RKO (cell line): ENCODE measurements at places on chromosomes 12 and 14.

GRCh38 chr14:89137526-89138163 lies 279.4 kb downstream of the FOXN3 start:
- DNase-seq, result peak; percentile 90

DNA sequence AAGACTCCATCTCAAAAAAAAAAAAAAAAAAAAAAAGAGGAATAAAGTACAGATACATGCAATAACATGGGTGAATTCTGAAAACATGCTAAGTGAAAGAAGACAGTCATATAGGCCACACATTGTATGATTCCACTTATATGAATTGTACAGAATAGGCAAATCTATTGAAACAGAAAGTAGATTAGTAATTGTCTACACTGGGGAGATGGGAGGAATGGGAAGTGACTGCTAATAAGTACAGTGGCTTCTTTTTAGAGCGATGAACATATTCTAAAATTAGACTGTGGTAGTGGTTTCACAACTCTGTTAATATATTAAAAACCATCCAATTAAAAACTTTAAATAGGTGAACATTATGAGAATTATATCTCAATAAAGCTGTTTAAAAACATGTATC lies 74.4 kb downstream of the ANKS1B start:
- no peak for DNase-seq

DNA sequence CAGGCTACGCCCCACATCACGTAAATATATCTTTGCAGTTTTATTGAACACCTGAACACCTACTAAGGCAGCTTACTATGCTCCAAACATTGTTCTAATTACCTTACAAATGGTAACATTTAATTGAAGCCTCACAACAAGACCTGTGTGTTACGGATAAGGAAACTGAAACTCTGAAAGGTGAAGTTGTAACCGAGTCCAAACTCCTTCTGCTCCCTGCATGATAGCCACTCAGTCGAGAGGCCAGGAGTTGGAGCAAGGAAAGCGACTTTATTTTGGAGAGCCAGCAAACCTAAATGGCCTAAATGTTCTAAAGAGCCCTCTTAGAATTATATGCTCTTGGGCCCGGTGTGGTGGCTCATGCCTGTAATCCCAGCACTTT lies 12.6 kb upstream of the TRPV4 start:
- no peak for DNase-seq

DNA sequence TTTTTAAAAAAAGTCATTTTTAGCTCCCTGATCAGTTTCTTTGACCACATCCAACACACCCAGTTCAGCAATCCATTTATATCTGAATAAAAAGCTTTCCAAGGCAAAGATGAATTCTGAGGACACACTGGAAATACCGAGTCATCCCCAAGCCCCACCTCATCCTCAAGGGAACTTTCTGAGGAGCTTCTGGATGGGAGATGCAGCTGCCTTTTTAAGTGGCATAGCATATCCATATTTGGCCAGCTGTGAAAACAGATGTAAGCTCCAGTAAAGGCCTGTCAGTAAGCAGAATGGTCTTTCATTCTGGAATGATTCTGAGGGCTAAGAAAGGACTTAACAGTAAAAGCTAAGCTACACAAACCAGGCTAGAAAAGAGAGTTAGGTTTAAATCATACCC lies 18.4 kb downstream of the ZFYVE1 start:
- no peak for DNase-seq

DNA sequence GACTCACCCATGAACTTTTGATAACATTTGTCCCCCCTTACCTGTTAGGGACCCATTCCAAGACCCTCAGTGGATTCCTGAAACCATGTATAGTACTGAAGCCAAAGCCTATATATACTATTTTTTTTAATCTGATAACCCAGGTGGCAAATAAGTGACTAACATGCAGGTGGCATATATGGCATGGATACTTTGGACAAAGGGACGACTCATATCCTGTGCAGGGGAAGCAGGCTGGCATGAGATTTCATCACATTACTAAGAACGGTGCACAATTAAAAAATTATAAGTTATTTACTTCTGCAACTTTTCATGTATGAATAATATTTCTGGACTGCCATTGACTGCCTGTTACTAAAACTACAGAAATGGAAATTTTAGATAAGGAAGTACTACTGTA lies 880.1 kb upstream of the FBXO33 start:
- peak; percentile 79 for DNase-seq

- no peak for DNase-seq
Measured at GRCh38 chr12:20411345-20411744, 43.0 kb downstream of the PDE3A start.
